Cerebellar cortex (tissue), 1 donor: ENCODE measurements at places on chromosomes 7 and 10.

- no peak for DNase-seq
Measured at GRCh38 chr7:38317515-38317914, 44.1 kb upstream of the TARP start.

DNA sequence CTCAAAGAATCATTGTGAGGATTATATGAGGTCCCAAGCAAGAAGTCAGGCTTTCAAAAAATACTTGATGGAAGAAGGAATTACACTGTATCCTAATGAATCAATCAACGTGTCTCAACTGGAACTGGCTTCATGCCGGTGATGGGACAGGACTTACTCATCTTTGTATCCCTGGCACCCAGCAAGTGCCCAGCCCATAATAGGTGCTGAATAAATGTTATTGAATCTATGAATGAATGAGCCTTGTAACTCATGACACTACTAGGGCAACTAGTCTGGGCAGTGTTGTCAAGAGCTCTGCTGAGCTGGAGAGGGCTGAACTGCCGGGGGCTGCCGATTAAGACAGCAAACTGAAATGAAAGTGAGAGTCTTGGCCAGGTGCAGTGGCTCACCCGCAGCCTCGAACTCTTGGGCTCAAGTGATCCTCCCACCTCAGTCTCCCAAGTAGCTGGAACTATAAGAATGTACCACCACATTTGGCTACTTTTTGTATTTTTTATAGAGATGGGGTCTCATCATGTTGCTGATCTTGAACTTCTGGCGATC is 87.2 kb upstream of the KIF5B start:
- DNase-seq, result no peak

DNA sequence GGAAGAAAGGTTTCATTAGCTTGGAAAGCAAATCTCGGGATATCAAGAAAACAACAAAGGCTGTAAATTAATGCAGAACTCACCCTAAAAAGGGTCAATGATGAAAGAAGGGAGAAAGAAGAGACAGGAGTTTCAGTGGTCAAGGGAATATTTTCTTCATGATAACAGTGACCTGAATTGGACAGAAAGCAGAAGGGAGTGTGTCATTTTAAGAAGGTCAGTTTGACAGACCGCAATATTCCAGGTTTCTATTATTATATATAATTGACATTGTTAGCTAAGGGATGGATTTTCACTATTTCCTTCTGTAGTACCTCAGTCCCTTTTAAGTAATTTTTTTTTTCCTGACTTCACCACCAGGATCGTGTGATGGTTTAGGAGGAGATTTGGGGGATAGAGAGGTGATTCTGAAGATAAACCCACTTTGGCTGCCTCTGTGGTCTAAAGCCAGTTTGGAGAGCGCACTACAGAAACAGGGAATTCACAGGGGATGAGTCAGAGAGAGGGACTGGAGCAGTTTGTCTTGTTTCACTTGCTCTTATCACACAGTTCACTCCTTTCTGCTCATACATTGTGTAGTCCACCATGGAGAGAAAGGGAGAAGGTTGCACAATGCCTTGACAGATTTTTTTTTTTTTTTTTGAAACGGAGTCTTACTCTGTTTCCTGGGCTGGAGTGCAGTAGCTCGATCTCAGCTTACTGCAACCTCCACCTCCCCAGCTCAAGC is 417.9 kb downstream of the AUTS2 start:
- DNase-seq, result no peak

DNA sequence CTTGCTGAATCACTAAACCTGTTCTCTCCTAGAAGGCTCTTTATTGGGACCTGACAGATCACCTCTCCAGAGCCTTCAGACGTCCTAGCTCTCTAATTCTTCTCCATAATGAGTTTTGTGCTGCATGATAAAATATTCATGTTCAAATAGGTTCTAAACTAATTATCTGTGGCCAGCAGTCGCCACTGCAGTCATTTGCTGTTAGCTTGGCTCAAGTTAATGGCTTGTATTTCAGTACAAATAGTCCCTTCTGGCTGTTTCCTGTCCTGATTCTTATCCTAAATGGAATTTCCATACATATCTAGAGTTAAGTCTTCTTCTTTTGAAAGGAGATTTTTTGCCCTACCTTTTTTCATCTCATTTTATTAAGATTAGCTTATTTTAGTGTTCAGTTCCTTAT is 303.2 kb downstream of the EXOC4 start:
- DNase-seq, result no peak

- peak; percentile 96 for DNase-seq
Measured at GRCh38 chr7:41955893-41956675, 253.2 kb upstream of the INHBA start.

- DNase-seq, result peak; percentile 59
Measured at GRCh38 chr10:21534604-21535493, 817 bp downstream of the MLLT10 start.

DNA sequence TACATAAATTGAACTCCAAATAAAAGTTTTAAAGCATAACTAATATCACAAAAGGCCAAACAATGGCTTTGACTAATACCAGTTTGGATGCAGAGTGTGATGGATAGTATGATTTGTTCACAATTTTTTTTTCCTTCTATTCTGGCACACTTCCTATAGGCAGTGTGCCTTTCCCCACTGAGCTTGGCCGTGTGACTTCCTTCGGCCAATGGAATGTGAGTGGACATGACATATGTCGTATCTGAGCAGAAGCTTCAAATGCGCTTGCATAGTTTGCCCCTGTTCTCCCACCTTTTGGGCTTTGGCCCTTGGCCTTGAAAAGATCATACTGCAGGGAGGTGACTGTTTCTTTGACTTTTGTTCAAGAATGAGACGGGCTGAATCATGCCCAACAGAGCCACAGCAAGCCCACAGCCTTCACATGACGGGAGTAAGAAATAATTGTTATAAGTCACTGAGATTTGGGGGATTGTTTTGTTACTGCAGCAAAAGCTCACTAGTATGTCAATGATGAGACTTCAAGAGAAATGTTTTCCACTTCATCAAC is 279.9 kb upstream of the NEBL start:
- DNase-seq, result peak; percentile 78

DNA sequence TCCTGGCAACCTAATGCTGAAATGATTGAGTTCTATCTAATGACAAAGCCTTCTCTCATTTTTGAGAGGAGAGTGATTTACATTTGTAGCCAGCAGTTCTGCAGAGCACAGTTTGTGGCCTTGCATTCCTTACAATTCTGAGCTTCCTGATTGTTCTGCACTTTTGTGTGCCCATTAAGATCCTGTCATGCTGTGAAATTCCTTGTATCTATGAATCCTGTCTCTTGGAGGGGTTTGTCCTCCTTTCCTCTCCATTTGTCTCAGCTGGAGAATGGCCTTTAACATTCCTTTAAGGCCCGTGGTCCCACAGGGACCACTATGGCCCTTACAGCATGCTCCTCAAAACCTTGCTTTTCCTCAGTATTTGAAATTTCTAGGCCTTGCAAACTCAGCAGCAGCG is 10.4 kb downstream of the KLHL7 start:
- DNase-seq, result no peak
